ENCODE measurements at places on chromosomes 4 and X.
A peak's percentile ranks its signal among the peaks of the same experiment; 100 is the strongest.

DNA sequence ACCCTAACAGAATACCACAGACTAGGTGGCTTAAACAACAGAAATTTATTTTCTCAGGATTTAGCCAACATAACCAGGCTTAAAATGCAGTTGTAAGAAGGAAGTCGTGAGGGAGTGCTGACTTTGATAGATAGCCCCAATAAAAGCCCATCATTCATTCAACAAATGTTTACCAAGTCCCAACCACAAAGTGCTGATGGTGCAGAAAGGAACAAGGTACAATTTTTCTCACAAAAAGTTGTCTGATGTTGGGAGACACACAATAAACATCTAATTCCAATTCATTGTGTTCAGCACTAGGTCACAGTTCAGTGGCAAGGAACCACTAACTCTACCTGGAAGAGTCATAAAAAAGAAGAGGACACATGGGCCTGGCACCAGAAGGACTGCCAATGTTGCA is 42.2 kb downstream of the AKAP4 start:
- no peak for DNase-seq

DNA sequence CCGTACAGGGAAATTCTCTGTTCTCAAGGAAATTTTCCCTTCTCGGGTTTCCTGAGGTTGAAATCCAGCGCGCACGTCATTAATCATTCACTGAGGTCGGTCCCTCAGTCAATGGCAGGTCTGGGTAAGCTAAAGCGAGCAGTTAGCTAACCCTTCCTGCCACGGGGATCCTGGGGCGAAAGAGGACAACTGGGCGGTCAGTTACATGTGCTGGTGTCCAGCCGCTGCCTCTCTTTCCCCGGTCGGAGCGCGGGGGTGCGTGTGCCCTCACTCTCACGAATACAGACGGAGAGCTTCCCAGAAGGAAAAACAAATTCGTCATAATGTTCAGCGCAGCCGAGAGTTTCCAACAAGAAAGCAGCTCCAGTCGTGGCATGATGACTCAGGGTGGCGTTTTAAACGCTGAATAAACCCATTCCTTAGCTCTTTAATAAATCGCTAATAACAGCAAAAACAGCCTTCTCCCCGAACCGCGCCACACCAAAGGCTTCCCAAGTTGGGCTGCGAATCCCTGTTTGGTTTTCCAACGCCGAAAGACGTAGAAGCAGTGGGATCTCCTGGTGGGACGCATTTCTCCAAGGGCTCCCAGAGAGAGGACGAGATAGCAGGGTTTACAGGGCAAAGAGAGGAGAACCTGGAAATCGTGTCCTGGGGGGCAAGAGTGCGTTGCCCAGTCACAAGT is 752 bp upstream of the FGF5 start:
- no peak for DNase-seq

- DNase-seq, result no peak
These were observed 593 bp downstream of the ELF4 start for GRCh38 chrX:130109429-130110378.

DNA sequence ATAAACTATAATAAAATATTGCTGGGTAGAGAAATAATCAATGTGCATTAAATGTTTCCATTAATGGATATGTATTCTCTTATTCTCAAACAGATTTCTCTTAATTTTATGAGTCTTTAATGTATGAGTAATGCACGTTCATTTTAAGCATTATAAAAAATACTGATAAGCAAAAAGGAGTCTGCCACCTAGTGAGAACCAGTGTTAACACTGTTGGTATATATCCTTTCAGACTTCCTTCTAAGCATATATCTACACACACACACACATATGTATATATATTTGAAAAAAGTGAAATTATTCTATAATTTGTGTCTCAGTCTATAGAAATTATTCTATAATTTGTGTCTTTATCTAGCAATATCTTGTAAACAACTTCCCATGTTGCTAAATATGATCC is 49.9 kb upstream of the MTMR1 start:
- no peak for DNase-seq

DNA sequence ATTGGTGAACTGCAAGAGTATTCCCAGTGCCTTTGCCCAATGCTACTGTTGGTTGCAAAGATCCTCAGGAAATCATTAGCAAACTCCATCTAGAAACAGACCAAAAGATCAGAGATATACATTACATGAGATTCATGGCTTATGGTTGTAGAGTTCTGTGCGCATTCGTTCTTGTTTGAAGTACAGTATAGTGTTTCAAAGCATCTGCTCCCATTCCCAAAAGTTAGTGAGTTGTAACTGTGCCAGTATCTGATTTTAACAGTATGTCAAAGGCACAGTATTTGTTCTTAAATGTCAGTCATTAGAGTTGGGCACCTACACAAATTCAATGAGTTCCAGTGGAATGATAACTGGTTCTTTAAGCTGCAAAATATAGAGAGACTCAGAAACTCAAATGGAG is 314.7 kb upstream of the ATOH1 start:
- DNase-seq, result no peak

GRCh38 chr4:76955182-76955581 is 5.6 kb downstream of the SEPTIN11 start:
- no peak for DNase-seq

- DNase-seq, result no peak
These were observed 131.9 kb downstream of the ATOH1 start for GRCh38 chr4:93960450-93960849.

DNA sequence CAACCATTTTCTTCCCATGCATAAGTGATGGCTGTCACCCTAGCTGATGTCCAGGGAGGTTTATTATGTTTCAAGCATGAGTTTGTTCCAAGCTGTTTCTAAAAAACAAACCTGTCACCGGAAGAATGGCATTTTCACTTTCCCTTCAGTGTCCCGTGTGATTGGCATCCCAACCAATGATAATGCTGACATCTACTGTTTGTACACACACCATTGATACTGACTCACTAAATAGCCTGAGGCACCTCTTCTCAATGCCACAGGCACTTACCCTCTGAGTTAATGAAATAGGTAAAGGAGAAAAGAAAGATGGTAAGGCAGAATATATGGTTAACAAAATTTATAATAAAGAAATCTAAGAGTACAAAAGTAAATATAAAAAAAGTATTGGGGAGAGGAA is 23.1 kb upstream of the VCX2 start:
- peak; percentile 60 for DNase-seq

- DNase-seq, result peak; percentile 7
These were observed 26.4 kb downstream of the MOSPD2 start for GRCh38 chrX:14899607-14900006.

DNA sequence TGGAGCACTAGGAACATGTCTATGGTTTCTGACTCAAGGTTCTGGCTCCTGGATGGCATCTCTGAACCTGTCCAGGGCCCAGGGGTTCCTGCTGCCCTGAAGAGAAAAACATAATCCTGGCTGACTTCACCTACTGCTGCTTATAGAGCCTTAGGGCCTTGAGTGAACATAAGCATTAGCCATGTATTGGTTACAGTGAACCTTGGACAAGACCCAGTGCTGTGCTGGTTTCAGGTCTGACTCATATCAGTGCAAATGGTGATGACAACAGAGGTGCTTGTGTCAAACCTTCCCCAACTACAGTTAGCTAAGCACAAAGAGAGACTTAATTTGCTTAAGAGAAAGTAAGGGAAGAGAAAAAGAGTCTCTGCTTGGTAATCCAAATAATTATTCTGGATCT is 1047.2 kb downstream of the GLUD2 start:
- no peak for DNase-seq

DNA sequence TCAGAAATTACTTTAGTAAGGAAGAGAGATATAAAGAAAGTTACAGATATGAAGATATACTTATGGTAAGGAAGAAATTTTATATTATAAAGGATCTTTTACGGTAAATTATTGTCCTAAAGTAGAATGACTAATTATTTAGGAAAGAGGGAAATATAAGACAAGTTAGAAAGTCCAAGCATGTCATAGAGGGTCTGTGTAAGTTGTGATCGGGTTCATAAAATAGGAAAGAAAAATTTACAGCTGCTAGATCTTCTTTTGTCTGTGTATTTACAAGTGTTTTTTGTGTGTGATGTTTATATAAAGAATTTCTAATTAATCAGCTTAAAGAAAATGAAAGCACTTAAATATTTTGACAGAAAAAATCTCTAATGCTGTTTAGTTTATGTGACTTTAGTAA is 1054.9 kb upstream of the DIAPH2 start:
- DNase-seq, result no peak

DNA sequence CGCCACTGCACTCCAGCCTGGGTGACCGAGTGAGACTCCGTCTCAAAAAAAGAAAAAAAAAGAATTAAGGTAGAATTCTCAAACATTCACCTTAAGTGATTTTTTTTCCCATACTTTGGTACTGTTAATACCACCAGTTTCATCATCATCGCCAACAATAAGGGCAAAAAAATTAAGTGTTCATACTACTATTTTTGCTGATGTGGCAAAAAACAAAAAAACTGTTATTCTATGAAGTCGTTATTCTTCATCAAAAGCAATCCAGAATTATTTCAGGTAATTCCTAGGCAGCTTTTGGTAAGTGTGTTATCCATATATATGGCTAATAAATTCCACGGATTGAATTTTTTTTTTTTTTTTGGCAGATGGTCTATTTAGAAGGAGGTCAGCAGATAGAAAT is 85.7 kb downstream of the KCNIP4 start:
- DNase-seq, result no peak

DNA sequence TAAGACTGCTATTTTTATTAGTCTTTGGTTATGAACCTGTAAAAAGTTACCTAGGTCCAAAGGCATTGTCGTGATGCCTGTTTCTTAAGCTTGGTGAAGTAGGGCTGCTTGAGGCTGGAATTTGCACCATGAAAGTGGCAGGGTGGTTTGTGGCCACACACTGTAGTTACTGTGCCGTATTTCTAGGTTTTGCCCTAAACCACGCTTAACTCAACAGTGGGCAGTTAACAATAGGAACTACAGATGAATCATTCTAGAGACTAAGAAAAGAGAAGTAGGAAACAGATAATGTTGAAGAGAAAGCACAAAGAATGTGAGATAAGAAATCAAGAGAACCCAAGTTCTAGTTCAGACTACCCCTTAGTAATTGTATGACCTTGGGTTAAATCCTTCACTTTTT is 11.5 kb downstream of the ETNPPL start:
- DNase-seq, result peak; percentile 12

DNA sequence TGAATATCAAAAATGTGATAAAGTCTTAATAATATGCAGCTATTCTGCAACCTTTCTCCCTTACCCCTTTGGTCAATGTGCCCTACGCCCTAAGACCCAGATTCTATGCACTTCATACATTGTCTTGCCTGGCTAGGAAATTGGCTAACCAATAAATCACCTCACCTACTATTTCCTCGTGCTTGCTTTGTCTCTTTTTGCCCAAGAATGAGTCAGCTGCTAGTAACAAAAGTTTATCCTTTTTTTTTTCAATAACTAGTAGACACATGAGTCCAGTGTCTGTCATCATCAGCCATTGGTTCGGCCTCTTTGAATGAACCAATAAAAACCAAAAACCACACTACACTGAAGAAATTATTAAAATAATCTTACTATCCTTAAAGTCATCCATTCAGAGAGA is 387.1 kb downstream of the PPP3CA start:
- DNase-seq, result no peak

DNA sequence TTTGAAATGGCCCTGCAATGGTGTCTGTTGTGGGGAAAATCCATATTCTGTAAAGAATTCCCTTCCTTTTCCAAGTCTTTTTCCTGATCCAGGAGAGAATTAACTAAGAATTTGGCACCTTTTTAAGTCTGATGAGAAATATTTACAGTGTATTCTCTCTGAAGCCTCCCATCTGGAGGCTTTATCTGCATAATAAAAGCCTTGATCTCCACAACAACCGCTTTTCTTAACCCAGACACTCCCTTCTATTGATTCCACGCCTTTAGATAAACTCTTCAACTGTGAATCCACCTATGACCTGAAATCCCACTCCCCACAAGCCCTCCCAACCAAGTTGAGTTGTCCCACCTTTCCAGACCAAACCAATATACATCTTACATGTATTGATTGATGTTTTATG is 43.1 kb upstream of the TMPRSS11E start:
- no peak for DNase-seq

GRCh38 chr4:2994917-2995316 is 31.5 kb downstream of the GRK4 start:
- DNase-seq, result no peak

Data from MM.1S (cell line).